Right renal cortex interstitium (tissue), 3 donors: ENCODE measurements at places on chromosomes 5 and 9. TPM values are rescaled to one million over a fixed set of nuclear protein-coding genes. Genes with fewer than 3 reads are reported as not detected.

DNA sequence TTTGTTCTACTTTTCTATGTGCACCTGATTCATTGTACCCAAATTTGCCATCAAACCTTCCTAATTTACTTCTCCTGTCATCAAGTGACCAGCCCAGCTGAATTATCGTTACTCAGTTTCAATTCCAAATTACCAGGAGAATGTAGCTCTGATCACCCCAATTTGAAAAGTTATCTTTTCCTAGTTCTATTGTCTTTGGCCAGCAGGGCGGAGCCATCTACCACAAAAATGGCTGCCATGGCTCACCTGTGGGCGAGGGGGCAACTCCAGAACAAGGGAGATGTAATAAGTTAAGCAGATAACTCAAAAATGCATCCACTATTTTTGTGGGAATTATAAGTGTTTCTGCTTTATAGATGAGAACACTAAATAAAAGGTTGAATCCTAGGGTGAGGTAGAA, 133.8 kb upstream of the MOCS2 start:
- no peak for DNase-seq

- no peak for DNase-seq
Measured at GRCh38 chr9:21104787-21105186, 27.0 kb upstream of the IFNB1 start.

DNA sequence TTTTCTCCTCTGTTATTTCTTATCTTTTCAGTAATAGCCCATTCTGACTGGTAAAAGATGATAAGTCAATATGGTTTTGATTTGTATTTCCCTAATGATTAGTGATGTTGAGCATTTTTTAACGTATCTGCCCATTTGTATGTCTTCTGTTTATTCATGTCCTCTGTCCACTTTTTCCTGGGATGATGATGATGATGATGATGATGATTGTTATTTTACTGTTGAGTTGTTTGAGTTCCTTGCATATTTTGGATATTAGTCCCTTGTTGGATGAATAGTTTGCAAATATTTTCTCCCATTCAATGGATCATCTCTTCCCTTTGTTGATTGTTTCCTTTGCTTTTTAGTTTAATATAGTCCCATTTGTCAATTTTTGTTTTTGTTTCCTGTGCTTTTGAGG, 27.0 kb downstream of the UTP15 start:
- no peak for DNase-seq

DNA sequence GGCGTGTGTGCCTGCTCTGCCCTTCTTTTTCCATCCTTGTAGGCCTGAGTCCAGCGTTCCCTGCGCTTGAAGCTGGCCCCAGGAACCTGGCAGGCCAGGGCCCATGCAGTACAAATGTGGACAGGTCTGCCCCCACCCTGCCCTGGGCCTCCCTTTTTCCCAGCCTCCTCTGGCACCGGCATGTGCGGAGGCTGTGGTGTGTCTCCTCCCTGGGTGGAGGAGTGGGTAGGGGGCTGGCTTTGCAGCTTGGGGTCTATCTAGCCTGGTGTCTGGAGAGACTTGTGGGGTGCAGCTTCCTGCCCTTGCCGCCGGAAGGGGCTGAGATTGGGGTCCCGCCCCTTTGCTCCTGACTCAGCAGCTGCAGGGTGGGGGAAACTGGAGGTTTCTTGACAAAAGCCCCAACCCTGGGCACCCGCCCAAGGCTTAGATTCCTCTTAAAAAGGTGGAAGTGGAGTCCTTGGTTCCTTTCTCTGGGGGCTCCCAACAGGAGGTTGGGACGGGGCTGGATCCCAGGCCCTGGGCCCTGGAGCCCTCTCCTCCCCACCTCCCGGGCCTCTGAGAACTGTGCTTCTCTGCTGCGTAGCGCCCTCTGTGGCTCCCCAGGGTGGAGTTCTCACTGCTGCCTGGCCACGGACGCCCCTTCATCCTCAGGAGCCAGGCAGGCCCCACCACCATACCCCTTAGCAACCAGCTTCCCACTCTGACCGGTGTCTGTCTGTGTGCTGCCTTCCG, 18.0 kb downstream of the RXRA start:
- DNase-seq: no peak

- no peak for DNase-seq
Measured at GRCh38 chr5:1210832-1211251, 9.4 kb downstream of the SLC6A19 start.

DNA sequence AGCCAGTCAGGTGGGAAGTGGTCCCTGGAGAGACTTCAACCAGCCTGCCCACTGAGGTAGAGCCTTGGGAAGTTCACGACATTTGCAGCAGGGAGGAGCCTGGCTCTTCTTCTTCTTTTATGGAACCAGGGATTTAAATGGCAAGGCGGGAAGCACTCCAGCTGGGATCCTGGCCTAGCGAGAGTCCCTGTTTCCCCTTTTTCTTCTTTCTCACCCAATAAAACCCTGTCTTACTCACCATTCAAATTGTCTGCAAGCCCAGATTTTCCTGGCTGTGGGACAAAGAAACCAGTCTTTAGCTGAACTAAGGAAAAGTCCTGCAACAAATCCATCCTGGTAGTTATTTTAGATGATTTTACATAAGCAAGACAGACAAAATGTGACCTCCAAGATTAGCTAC, 503.7 kb downstream of the CDH10 start:
- no peak for DNase-seq

- DNase-seq: no peak
Measured at GRCh38 chr5:157917491-157917890, 58.5 kb upstream of the CLINT1 start.

- DNase-seq: no peak
Measured at GRCh38 chr9:33133186-33133585, 34.0 kb downstream of the B4GALT1 start.

GRCh38 chr9:29332789-29333188, 1759.5 kb upstream of the C9orf72 start:
- no peak for DNase-seq

- DNase-seq: no peak
Measured at GRCh38 chr5:151151793-151152192, 5.8 kb downstream of the ANXA6 start.

- no peak for DNase-seq
Measured at GRCh38 chr5:140041492-140042392, 1.4 kb downstream of the NRG2 start.

DNA sequence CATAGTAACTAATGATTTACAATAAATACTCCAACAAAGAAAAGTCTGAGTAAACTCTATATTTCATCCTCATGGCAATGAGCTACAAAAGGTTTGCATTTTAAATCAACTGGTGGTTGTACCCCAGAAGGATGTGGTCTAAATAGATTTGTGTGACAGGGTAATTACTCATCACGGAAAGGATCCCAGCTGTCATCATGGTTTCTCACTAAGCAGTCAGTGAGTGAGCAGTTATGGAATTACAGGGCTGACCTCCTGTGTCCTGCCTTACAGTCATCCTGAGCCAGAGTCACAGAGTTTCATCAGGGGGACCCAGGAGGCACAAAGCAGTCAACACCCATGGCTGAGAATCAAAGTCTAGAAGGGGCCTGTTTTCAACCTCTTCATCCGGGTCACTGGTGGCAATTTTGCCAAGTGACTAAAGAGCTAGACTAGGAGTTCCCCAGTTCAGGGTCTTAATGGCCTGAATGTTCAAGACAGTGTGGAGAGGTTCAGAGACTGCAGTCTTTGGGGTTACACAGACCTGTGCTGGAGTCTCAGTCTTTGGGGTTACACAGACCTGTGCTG, 210.7 kb upstream of the SLC24A2 start:
- no peak for DNase-seq

DNA sequence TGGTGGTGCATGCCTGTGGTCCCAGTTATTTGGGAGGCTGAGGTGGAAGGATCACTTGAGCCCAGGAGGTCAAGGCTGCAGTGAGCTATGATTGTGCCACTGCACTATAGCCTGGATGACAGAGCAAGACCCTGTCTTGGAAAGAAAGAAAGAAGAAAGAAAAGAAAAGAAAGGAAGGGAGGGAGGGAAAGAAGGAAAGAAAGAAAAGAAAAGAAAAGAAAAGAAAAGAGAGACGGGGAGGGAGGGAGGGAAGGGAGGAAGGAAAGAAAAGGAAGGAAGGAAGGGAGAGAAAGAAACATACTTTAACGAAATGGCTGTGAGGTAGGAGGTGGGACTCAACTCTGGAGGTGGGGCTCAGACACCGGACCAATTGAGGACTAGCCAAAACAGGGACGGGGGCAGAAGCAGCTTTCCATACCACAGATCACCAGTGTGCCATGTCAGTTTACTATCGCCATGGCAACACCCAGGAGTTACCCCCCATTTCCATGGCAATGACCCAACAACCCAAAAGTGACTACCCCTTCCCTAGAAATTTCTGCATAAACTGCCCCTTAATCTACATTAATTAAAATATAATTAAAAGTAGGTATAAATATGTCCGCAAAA, 21.3 kb downstream of the PTGES start:
- no peak for DNase-seq

DNA sequence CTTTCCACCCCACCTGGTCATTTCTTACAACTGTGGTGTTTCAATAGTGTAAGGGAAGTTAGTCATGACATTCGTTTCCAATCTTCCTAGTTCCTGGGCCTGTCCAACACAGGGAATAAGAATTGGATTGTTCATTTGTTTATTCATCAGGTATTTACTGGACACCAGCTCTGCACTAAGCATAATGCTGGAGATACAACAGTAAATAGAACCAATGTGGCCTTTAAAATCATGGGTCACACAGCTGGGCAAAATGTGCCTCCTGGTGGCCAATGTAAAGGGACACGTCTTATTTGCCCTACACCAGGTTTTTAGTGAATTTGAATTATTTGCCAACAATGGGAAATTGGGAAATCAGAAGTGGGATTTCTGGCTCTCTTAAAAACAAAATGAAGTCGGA, 10.4 kb downstream of the ABLIM3 start:
- no peak for DNase-seq

DNA sequence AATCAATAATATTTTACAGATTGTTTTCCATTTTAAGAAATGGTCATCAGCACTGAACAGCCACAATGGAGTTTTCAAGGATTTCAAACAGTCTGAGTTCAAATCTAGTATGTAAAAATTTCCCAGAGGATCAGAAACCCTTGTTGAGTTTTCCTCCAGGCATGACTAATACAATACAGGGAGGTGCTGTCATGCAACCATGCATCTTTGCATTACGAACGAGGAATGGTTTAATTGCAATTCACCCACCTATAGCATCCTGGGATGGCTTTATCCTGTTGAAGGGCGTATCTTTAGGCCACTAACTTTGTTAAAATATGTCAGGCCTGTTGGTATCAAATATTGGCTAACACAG, 196.4 kb downstream of the EFNA5 start:
- DNase-seq: no peak

DNA sequence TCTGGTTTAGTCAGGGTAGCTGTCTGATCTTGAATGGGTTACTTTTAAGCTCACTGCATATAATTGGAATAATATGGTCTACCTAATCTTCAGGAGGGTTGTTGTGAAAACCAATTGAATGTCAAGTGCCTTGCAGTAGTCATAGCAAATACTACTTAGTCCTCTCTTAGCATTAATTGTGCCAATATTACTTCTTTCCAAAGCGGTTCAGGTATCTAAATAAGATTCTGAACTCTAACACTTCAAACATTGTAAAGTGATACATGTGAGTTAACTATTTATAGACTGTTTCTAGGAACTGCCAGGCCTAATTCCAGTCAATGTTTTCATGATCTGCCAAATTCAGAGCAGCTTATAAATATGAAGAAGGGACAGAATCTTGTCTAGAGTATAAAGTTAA, 140.2 kb downstream of the SH3GL2 start:
- no peak for DNase-seq

DNA sequence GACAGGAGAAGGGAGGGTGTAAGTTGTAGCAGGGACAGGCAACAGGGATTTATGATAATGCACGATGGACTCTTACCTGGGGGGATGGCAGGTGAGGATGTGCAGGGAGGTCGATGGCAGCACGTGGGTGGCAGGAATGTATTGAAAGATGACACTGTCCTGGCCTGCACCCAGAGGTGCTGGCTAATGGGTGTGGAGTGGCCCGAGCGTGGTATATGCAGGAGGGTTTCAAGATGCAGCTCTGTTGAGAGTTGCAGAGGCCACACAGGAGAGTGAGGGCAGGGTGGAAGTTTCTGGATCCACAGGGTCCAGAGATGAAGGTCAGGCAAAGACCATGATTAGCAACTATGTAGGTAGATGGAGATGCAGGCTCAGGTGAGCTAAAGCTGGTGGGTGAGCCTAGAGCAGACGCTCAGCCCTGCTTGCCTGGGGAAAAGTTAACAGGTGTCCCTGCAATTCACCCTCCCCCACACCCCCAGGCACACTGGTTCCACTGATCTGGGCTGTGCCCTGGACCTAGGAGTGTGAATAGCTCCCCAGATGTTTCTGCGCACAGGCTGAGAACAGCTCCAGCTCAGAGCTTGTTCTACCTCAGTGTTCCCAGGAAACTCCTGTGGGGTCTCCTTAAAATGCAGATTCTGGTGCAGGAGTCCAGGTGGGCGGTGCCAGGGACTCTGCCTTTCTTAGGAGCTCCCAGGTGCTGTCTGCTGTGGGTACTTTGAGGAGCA, 21.5 kb upstream of the S1PR3 start:
- DNase-seq: no peak

DNA sequence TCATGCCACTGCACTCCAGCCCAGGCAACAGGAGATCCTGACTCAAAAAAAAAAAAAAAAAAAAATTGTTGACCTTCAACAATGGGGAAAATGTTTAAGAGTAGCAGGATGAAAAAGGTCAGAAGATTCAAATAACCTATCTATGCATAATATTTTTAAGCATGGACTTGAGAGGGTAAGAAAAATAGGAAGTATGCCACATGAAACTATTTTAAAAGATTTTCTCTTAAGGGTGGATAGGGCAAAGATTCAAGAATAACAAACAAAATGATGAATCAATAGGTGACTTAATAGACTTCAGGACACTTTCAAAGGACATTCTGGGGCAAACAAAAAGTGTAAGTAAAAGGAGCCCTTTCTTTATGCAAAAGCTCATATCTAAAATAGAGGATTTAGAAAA, 3.2 kb downstream of the TEX48 start:
- no peak for DNase-seq

DNA sequence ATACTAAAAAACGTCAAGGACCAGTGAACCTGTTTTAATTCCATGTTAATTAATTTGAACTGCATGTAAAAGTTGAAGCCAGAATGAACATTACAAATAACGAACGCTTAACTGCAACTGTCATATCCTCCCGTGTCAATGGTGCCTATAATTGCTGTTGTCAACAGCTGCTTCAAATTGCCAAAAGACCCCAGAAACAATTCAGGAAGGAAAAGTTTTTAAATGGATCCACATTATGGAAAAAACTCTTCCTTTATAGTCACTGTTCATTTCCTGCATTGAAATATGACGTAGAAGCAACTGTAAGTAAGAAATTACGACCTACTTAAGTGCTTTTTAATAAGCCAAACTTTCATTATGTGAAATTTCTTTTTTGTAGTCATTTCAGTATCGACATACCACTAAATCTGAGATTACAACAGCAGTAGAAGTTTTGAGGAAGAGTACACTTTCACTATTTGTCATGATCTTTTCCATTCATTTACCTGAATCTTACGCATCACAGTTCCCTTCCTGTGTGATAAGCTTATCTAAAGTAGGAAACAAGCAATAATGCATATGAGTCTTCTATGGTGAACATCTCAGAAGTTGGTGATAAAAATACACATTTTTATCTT, 37.8 kb downstream of the MEF2C start:
- DNase-seq: no peak

ZNF454 gene
- polyA plus RNA-seq: 6.3 TPM

HAVCR1 gene
- polyA plus RNA-seq: 2.3 TPM

ZDHHC11B gene
- polyA plus RNA-seq: 5.4 TPM
